ENCODE measurements at places on chromosomes 2 and 18.
A peak's percentile ranks its signal among the peaks of the same experiment; 100 is the strongest.

GRCh38 chr18:3848316-3848715, 398.3 kb downstream of the TGIF1 start:
- DNase-seq, result no peak

DNA sequence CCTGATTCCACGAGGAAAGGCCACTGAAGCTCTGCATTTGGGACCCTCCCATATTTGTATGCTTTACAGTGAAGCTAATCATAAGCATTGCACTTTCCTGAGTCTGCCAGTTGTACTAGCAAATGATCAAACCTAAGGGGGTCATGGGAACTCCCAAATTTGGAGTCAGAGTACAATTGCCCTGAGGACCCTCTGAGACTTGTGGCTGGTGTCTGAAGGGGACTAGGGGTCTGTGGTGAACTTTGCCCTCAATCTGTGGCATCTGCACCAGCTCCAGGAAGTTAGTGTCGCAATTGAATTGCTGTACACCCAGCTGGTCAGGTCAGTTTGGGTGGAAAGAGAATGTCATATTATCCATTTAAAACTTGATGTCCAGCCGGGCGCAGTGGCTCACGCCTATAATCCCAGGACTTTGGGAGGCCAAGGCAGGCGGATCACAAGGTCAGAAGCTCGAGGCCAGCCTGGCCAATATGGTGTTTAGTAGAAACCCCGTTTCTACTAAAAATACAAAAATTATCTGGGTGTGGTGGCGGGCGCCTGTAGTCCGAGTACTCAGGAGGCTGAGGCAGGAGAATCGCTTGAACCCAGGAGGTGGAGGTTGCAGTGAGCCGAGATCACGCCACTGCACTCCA, 18.1 kb downstream of the SOWAHC start:
- DNase-seq, result no peak

- peak; percentile 75 for DNase-seq
Observed at GRCh38 chr2:173963817-173964564, 1.2 kb downstream of the SP3 start.

GRCh38 chr2:3282056-3282998, 95.3 kb downstream of the EIPR1 start:
- DNase-seq, result no peak

- peak; percentile 42 for DNase-seq
Observed at GRCh38 chr2:125471963-125472362, 1184.0 kb upstream of the GYPC start.

DNA sequence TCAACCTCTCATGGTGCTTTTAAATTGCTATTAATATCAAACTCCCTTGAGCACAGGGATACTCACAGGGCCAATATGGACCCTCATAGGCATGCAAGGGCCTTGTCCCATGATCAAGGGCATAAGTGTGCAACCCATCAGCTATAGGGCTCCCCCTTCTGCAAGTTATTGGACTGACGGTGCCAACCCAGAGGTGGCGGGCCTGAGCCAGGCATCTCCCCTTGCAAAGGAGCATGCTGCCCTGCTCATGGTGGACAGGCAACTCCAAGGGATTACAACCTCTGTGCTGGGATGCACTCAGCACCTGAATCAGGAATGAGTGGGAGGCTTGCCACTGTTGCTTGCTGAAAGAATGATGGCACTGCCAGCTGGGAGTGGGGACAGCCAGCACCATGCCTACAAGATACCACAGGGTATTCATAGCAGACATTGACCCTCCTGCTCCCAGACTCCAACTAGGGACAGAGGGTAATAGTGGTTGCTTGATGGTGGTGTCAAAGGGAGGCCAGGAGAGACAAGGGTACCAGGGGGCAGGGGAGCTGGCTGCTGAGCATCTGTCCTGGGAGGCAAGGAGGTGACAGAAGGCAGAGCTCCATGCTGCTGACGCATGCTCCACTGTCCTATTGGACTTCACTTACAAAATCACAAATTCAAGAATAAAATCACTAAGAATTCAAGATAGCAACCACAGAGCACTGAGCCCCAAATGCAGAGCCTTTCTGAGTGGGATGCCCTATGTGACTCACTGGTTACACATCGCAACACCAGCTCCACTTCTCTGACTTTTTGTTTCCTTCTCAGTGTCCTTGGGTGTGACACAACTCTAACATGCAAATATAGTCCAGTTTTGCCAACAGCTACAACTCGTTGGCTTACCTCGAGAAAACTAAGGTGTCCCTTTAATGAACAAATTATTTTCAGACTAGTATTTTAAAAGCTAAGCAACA, 157.1 kb upstream of the CCDC150 start:
- DNase-seq, result peak; percentile 27

DNA sequence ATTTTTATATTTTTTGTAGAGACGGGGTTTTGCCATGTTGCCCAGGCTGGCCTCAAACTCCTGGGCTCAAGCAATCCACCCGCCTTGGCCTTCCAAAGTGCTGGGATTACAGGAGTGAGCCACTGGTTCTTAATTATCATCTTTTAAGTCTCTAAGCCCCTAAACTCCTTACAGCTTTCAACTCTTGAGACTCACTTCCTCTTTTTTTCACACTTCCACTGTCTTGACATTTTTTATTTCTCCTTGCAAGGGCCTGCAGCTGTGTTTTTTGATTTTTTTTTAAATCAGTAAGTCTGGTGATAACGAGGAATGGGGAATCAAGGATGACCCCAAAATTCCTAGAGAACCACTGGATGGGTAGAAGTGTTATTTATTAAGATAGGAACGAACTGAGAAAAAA, 8.6 kb upstream of the ABCB11 start:
- DNase-seq, result no peak

- DNase-seq, result no peak
Observed at GRCh38 chr2:215442401-215442787, 6.5 kb upstream of the FN1 start.

- DNase-seq, result no peak
Observed at GRCh38 chr2:140603416-140603815, 1527.4 kb downstream of the LRP1B start.

DNA sequence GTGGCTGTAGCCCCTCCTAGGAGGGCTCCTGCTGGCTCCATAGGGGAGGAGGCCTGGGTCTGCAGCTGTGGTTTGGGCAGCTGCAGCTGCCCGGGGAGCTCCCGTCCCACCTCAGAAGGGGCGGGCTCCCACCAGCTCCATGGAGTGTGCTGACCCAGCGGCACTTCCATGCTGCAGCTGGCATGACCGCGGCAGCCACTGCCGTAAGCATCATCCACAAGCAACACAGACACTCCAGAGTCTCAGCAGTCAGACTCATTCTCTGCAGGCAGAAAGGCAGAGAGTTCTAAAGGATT, 660.1 kb upstream of the RAB6C start:
- no peak for DNase-seq

- DNase-seq, result no peak
Observed at GRCh38 chr2:85830645-85831044, 58.1 kb downstream of the ST3GAL5 start.

Data from hepatic stellate cell (primary cell).